ENCODE measurements at places on chromosomes 6 and 20. TPM values are rescaled to one million over a fixed set of nuclear protein-coding genes. Genes with fewer than 3 reads are reported as not detected.

Gene CHRNA4
- total RNA-seq, result not detected

Gene DEFB115
- not detected for total RNA-seq

Gene EYA4
- total RNA-seq, result 0.49 TPM

Gene CAGE1
- 0.32 TPM for total RNA-seq

Gene ECT2L
- total RNA-seq, result not detected

Gene PET117
- 13.0 TPM for total RNA-seq

Gene NFKBIE
- total RNA-seq, result 46.5 TPM

Gene TAPBP
- 288 TPM for total RNA-seq

Gene SRSF12
- not detected for total RNA-seq

Gene GPR6
- total RNA-seq, result not detected

Gene ENPP5
- 0.68 TPM for total RNA-seq

Gene CALHM5
- total RNA-seq, result not detected

Gene RBBP8NL
- total RNA-seq, result not detected

Gene COX7A2
- total RNA-seq, result 160 TPM

Gene SEL1L2
- total RNA-seq, result not detected

Gene LTV1
- total RNA-seq, result 27.3 TPM

Gene CNKSR3
- total RNA-seq, result not detected

Gene ZNF512B
- 10.4 TPM for total RNA-seq

Gene FLOT1
- 75.7 TPM for total RNA-seq

Gene NKX2-2
- not detected for total RNA-seq

Gene TREML1
- total RNA-seq, result not detected

Gene SLC24A3
- total RNA-seq, result not detected

Gene TRIM15
- total RNA-seq, result not detected

Gene ULBP3
- 0.69 TPM for total RNA-seq

Gene CRIP3
- total RNA-seq, result 25.8 TPM

Gene FRK
- 0.07 TPM for total RNA-seq

Gene RAB23
- total RNA-seq, result 0.94 TPM

Gene SIRPD
- total RNA-seq, result not detected

Gene TMEM14A
- 5.9 TPM for total RNA-seq

Gene EEF1A2
- 2.2 TPM for total RNA-seq

Gene C6orf15
- not detected for total RNA-seq

Gene BMP6
- 2.9 TPM for total RNA-seq

Gene RIMS1
- total RNA-seq, result not detected

Gene COL9A1
- total RNA-seq, result not detected

Gene ABHD16B
- not detected for total RNA-seq

Gene C6orf58
- not detected for total RNA-seq

Gene KIF25
- not detected for total RNA-seq

Gene MROH8
- 4.6 TPM for total RNA-seq

Gene ADGRF4
- total RNA-seq, result not detected

Gene CYP39A1
- total RNA-seq, result not detected

Gene TNFRSF6B
- not detected for total RNA-seq

Gene SLC32A1
- not detected for total RNA-seq

Gene VIP
- total RNA-seq, result not detected

Gene SCUBE3
- total RNA-seq, result not detected

Gene SLC25A27
- total RNA-seq, result 3.8 TPM
